Neuronal stem cell (in vitro differentiated cells): ENCODE measurements at places on chromosomes 7 and 10.

DNA sequence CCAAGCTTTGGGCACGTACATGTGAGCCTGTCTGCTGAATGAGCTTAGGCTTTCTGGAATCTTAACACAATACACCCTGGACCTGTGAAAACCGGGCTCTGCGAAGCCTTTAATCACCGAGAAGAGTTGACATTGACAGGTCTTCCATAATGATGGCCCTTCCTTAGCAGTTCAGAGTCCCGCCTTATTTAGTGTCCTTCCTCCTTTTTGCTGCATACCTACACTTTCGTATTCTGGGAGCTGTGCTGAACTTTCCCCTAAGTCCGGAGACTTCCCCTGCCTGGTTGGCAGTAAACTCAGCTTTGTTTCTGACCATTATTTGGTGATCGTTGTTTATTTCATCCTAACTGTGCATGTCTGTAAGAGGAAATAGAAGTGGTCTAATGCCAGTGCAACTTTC is 212.0 kb downstream of the CAMK1D start:
- DNase-seq, result no peak

DNA sequence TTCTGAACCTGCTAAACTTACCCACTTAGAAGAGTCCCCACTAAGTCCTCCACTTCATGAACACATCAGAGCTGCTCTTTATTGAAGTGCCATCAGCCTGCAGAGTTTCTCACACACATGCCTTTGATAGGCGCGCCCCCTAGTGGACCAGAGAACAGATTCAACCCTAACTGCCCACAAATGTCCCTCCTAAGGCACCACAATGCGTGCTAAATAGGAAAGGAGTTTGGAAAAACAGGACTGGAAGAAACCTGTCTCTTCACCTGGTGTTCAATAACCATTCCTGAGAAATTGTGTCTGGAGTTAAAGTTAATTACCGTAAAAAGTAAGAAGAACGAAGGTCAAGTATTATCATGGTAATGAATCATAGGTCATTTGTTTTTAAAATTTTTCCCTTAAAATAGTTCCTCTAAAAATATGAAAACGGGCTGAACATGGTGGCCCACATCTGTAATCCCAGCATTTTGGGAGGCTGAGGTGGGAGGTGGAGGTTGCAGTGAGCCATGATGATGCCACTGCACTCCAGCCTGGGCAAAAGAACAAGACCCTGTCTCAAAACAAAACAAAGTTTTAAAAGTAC is 249.7 kb downstream of the ELMO1 start:
- DNase-seq, result peak; percentile 85

- no peak for DNase-seq
Measured at GRCh38 chr10:51117794-51118193, 43.5 kb downstream of the PRKG1 start.

DNA sequence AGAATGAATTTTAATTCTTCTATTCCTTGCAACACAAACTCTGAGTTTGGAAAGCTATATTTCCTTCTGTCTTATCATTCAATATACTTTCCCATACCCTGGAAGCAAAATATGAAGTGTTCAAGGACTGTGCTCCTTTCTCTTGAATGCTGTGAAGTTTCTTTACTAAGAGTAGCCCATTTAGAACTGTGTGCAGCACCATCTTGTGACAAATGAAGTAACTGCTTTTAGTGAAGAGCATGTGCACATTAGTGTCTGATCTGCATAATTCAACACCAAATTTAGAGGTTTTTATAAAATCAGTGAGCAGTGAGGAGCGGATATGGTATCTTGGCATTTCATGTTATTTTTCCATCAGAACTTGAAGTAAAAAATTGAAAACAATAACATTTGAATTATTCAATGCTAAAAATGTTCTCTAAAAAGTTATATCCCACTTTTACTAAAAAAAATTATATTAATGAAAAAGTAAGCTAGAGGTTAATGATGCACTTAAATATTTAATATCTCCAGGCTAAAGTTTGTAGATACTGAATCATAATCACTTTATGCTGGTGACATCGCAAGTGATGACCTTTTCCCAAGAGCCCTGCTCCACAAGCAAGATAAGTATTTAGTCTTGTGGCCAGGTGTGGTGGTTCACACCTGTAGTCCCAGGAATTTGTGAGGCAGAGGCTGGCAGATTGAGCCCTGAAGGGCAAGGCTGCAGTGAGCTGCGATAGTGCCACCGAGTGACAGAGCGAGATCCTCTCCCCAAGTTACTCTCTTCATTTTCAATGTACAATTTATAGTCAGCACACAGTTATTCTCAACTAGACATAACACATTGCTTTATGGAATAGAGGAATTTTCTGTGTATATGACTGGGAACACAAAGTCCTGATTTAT is 108.8 kb upstream of the PCLO start:
- peak; percentile 24 for DNase-seq

DNA sequence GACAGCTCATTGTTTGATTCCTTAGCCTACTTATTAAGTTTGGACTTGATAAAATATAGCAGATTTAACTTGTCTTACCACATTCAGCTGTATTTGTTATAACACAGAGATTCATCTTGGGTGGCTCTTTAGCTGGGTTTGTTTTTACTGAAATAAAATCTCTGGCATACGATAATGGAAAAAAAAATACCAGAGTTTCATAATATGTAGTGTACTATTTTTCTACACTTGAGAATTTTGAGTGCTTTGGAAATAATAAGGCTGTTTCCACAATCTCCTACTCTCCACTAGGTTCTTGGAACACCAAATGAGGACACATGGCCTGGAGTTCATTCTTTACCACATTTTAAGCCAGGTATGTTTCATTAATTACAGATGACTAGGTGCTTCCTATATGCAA is 218.6 kb upstream of the FZD1 start:
- no peak for DNase-seq

- DNase-seq, result no peak
Measured at GRCh38 chr10:71221586-71222202, 9.3 kb downstream of the UNC5B start.
